HCEC 1CT (cell line): ENCODE measurements at places on chromosomes 13 and 19.

DNA sequence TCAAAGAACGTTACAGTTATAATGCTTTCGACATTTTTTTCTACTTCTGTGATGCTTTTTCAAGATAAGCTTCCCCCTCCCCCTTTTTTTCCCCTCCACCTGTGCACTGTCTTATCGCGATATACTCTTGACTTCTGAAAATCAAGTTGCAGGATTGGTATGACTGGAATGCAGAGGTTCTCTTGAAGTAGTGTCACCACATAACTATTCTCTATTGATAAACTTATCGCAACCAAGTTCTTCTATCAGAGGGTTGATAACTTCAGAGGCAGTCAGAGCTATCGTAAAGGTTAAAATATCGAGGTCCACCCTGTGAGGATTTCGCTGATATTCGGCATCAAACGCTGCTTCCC is 820 bp downstream of the EID2 start:
- DNase-seq = peak; percentile 44

GRCh38 chr19:28318469-28319179 is 894.3 kb downstream of the UQCRFS1 start:
- no peak for DNase-seq

DNA sequence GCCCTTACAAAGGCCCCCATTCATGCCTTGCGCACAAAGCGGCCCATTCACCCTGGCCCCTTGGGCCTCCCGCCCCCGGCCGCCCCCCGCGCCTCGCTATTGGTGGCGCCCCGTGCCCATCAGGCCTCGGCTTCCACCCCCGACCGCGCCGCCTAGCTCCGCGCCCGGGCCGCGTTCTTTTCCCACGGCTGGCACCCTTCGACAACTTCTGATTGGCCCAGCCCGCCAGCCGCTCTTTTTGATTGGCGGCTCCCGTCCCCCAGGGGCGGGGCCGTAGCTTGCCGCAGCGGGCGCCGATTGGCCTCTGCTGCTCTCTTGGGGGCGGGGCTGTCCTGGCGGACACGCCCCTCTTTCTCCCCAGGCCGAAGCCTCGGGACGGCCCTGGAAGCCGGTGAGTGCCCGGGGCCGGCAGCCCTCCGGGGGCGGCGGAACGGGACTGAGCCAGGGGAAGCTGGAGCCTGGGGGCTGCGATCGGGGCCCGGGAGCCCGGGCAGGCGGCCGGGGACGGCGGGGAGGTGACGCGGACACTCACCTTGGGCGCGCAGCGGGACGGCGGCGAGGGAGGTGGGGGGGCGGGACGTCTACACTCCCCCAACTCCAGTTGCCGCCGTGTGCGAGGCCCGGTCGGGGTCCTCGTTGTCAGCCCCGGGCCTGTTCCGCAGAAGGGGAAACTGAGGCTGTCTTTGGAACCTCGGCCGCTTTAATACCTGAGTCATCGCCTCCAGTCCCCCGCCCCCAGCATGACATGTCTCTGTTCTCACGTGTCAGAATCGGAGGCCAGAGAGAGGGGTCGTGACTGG is at the start of gene MYH14:
Gene MYH14, plus strand, starts transcription at position 342 of the 800 bp plus-strand sequence. CDS start 6,744 bp downstream, outside the sequence.
- no peak for DNase-seq

- DNase-seq = no peak
Measured at GRCh38 chr19:15740785-15741184, 3.0 kb downstream of the OR10H3 start.

DNA sequence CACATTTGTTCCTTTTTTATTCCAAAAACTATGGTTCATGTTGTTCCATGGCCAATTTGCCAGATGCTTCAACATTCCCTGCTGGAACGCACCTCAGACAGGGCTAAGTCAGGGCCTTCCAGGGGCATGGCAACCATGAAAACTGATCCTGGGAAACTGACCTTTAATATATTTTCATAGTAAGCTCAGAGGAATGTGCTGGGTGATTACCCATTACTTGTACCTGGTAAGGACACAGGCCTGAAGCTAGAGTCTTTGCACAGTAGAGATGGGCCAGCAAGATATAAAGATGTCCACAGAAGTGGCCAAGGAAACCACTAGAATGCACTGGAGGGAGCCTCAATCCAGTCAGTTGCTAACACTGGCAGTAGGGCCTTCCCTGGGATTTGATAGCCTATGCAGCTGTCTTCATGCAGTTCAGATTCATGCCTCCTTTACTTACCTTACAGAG is 353.1 kb downstream of the ENOX1 start:
- no peak for DNase-seq

GRCh38 chr19:9720541-9720940 is 45.6 kb upstream of the ZNF562 start:
- DNase-seq = no peak

GRCh38 chr13:28237944-28238343 is 99.6 kb downstream of the PAN3 start:
- no peak for DNase-seq

DNA sequence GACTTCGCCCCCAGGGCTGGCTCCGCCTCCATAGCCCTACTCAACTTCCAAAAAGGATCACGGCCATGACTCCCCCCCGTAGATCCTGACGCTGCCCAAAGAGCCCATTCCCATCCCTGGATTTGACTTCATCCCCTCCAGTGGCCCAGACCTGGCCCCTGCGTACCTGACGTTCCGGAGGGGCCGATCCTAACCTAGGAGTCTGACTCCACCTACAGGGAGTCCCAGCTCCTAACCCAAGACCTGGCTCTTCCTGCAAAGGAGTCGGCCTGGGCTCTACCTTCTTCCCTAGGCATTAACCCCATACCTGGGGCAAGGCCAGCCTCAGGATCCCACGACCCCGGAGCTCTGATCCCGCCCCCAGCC is 10.8 kb downstream of the STAP2 start:
- DNase-seq = no peak

DNA sequence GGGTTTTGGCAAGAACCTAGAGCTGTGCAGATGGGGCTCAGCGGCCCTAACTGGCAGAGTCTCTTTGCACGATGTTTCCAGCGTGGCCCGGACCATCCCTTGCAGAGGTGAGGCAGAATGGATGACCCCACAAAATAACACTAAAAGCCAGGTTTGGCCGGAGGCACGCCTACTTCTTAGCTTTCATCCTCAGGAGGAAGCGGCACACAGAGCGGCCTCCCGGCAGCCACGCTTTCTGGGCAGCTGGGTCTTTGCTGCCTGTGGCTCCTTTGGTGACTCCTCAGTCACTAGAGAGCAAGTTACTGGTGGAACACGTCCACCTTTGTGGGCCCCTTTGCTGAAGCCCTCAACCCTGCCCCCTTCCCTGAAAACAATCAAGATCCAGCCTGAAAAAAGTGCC is 25.2 kb downstream of the TEX29 start:
- no peak for DNase-seq

DNA sequence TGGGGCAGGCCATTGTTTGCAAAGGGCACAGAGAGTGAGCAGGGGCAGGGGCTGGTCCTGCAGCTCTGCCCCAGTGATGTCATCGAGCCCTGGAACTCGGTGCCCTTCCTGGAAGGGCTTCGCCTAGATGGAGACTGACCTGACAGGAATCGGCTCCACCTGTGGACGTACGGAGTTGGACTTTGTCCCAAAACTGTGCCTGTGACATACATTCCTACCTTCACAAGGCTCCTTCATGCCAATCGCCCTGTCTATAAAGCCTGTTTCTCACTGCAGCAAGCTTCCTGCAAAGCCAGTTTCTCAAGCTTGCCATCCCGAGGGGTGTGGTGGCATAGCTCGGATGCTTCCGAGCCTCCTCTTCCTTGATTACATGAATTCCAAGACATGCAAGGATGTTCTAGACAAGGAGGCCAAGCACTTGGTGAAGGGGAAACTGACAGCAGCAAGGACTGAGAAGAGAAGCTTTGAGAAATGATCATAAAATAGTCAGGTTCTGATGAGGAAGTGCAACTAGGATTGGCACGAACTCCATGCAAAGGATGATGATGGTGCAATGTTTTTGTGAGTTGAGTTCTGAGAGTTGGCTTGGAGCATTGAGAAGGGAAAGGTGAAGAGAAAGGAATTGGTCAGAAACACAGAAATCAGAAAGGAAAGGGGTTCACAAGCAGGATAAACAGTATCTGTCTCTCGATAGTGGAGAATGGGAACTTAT is 73.6 kb upstream of the STK24 start:
- DNase-seq = no peak

- DNase-seq = no peak
Measured at GRCh38 chr13:24146961-24147569, 13.5 kb upstream of the SPATA13 start.

GRCh38 chr13:42002066-42002465 is 41.2 kb upstream of the VWA8 start:
- no peak for DNase-seq
